ENCODE measurements at places on chromosomes 13 and 19.

GRCh38 chr13:41791056-41791455, 169.9 kb downstream of the VWA8 start:
- DNase-seq = no peak

DNA sequence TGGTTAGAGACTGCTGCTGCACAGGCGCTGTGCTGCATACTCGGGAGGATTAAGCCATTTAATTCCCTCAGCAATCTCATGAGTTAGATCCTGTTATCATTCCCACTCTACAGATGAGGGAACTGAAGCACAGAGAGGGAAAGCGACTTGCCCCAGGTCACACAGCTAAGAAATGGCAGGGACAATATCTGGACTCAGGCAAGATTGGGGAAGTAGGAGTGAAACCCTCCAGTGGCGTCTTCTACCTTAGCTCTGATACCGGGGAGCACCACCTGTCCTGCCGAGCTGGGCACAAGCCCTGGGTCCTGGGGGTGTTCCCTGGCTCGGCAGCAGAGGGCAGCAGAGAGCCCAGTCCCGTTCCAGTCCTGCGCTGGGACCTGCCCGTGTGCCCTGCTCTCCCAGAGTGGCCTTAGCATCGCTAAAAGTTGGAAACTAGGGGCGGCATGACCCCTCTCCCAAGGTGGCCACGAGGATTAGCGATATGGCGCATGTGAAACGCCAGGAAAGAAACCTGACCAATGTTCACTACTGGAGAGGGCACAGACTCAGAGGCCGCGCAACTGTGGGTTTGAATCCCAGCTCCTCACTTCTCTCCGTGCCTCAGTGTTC, 20.5 kb downstream of the CYTH2 start:
- DNase-seq = no peak

- no peak for DNase-seq
Measured at GRCh38 chr19:19276851-19277250, 3.8 kb upstream of the TM6SF2 start.

DNA sequence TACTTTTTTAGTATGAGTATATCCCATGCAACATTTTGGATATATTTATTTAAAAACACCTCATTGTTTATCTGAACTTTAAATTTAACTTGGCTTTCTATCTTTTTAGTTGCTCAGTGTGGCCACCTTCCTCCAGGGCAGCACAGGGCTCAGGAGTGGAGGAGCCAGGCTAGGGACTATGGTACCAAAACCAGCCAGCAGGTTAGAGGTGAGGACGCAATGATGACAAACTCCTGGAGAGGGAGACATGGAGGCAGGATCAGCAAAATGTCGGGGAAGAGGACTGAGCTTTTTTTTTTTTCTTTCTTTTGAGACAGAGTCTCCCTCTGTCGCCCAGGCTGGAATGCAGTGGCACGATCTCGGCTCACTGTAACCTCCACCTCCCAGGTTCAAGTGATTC, 29.6 kb upstream of the CALM3 start:
- DNase-seq = no peak

- DNase-seq = no peak
Measured at GRCh38 chr19:13696839-13697238, 67.5 kb upstream of the MRI1 start.

DNA sequence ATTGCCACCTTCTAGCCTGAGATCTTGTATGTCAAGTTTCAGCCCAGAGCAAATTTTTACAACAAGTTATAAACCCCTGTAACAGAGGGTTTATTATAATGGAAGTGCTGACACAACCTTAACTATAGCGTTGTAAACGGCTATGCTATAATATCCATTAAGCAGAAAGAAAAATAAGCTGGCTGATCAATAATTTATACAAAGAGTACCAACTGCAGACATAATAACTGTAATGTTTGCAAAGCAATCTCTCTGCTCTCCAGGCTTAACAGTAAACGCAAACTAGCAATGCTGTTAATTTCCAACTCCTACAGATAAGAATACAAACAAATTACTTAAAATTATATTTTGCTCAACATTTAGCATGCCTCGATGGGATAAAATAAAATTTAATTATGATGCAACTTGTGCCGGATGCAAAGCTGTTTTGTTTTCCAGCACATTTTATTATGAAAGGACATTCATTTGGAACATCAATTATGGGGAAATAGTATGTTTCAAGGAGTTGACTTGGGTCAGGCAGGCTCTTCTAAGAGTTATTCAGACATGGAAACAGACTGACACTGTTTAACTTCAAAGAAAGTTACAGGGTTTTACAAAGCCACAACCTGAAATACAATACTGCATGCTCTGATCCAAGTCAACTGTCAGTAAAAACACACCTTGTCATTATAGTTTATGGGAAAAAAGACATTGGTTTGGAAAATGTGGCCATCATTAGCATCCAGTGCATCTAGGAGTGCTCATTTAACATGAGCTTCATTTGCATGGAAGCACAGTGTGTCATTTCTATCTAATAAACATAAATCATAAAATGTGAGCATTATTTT, 6.6 kb upstream of the DACH1 start:
- DNase-seq = no peak

DNA sequence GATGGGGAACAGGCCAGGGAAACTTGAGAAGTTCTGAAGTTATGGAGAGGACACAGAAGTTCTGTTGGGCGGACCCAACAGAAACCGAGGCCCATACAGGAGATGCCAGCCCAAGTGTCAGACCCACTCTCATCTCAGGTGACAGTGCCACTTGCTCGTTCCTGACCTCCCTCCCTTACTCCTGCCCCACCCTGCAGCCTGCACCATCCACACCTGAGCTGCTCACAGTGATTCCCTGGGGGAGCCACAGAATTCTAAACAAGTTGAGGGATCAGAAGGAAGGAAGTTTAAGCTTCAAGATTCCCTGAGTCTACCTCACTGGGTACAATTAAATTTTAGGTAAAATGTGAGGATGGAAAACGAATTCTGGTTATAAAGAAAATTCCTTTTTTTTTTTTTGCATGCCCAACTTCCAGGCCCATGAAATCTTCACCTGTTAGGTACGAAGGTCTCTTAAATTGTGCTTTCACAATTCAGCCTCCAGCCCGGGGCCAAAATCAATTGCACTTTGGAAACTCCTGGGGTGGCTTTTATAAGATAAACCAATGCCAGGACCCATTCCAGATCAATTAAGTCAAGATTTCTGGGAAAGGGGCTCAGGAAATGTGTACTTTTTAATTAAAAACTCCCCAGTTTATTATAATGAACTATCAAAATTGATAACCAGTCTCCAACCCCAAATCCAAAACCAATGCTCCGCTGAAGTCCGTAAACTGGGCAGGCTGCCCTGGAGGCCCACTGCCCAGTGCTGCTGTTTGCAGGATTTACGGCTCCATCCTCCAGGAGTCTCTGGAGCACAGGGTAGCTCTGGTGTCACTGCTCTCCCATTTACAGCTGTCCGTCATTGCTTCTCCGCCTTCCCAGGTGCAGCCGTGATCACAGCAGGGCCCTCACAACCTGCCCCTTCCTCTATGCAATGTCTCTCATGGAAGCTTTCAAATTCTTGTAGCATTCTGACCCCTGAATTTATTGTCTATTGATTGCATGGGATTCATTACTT, 643.5 kb downstream of the UQCRFS1 start:
- DNase-seq = no peak

DNA sequence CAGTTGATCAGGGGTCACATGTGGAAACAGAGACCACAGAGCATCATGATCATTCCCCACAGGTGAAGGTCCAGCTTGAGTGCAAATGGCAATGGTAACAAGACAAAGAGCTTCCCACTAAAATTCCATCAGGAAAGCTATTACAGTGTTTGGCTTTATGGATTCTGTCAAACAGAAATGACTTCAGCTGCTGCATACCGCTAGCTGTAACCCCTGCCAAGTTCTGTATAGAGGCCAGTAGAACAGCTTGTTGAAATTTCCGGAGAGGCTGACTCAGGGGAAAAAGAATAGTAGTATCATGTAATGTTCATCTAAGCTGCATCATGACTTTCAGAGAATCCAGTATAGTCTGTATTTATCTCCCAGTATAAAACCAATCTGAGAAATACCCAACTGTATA, 1704.7 kb downstream of the SLITRK5 start:
- no peak for DNase-seq

GRCh38 chr19:980133-980998, 3.8 kb upstream of the WDR18 start:
- no peak for DNase-seq

DNA sequence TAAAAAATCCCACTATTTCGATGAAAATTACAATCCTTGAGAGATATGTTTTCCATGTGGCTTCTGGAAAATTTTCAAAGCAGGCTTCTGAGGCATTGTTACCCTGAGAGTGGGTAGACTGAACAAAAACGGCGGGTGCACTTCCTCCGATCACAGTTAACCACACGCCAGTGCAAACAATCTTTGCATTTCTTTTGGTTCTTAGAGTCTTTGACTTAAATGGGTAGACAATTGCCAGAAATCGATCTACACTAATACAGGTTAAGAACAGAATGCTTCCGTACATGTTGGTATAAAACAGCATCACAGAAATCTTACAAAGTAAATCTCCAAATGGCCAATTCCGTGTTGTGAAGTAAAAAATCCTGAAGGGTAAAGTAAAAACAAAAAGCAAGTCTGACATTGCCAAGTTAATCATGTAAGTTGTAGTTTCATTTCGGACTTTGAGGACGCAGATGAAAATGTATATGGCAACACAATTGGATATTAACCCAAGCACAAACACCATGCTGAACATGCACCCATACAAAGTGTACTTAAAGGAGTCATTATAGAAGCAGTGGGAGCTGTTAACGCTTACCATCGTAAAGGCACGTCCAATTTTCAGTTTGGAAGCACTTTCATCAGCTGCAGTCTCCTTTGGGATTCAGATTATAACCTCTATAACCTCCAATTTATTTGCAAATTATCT, 927 bp downstream of the LPAR6 start:
- DNase-seq = no peak

DNA sequence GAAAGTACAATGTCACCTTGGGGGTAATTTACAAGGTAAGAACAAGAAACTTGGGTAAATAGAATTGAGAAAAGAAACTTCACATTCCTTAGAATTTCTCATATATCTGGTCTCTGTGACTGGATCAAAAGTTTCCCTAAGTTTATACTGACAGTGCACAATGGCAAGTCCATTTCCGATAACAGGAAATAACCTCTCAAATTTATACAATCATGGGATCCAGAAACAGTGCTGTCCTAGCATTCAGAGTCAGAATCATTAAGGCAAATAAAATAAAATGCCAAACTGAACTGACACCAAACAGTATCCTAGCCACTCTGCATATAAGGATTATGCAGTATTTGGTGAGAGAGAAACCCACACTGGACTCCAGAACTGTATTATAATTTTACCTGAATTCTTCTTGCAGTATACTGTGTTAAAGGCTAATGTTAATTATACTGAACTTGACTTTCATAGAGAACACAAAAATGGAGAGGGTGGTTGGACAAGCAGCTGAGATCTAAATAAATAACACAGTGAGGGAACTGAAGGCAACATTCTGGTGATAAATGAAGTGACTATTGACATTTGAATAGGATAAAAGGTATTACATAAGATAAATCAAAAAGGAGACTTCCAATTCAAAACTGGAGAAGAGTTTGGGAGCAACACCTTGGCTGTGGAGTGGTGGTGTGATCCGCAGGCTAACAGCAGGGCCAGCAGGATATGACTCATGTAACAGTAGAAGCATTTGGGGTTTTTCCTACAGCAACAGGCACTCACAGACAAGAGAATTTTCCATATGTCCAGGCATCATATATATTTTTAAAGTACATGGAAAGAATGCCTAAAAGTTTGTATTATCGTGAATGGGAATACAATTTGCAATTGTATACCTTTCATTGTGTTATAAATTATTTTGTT, 932.5 kb upstream of the MIR17HG start:
- no peak for DNase-seq

DNA sequence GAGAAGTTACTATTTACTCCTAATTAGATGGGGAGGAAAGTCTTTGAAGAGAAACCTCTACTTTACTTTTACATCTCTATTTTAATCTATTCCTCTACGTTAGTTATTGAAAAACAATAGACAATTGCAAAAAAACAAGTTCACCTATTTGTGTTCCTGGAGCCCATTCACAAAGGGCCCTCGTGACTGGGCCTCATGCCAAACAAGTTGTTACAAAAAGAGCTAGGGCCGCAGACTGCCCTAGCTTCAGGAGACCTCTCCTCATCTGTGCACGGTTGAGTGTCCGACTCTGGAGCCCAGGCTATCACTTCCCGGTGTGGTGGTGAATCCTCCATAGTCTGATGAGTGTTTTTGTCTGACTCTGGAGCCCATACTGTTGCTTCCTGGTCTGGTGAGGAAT, 190.9 kb downstream of the ZNF486 start:
- DNase-seq = no peak

DNA sequence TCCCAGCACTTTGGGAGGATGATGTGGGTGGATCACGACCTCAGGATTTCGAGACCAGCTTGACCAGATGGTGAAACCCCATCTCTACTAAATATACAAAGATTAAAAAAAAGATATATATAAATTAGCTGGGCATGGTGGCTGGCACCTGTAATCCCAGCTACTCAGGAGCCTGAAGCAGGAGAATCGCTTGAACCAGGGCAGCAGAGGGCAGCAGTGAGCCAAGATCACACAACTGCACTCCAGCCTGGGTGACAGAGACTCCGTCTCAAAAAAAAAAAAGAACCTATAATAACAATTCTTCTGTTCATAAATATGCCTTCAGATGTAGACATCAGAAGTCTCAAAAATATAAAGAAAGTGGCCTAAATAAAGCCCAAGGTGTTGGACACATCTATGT, 7.6 kb downstream of the ZNF737 start:
- no peak for DNase-seq

- no peak for DNase-seq
Measured at GRCh38 chr19:48170817-48171347, 402 bp downstream of the ZSWIM9 start.

GRCh38 chr13:97306645-97307044, 84.5 kb downstream of the MBNL2 start:
- no peak for DNase-seq

DNA sequence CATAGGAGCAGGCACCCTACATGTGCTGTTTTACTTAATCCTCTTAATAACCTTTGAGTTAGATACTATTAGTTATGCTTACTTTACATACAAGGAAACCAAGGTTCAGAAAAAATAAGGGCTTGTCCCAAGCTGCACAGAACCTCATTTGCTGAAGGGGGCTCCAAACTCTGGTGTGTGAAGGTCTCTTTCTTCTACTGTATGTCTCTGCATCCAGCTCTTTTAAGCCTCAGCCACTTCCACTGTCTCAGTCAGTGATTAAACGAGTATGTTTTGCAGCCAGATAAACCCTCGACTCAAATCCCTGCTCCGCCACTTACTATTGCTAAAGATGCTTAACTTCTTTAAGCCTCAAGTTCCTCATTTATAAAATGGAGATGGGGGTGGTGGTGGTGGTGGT, 112.4 kb upstream of the WASF3 start:
- no peak for DNase-seq

DNA sequence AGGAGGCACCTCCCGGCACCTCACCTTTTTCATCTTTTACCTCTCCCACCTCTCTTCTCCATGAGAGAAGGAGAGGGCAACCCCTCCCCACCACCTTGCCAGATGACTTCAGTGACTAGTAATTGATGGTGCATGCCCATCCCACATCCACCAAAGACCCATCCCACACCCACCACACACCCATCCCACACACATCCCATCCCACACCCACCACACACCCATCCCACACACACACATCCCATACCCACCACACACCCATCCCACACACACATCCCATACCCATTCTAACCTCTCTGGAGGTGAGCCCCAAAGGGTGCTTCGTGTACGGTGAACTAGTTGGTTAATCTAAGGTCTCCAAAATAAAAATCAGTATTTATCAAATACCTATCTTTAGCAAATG, 44.7 kb downstream of the STK24 start:
- DNase-seq = no peak
